Large intestine (tissue), 12 donors: ENCODE measurements at places on chromosomes 16 and 17. TPM values are rescaled to one million over a fixed set of nuclear protein-coding genes. Genes with fewer than 3 reads are reported as not detected.

Gene ATP1B2
- polyA plus RNA-seq: 4.8 TPM

GRCh38 chr17:2090210-2090641 is 35.3 kb downstream of the HIC1 start:
- no peak for DNase-seq

Gene PRSS22
- polyA plus RNA-seq: 0.63 TPM

GRCh38 chr16:280552-280951 is at the start of gene ARHGDIG:
Gene ARHGDIG, plus strand, starts transcription at chr16:280591. Its CDS starts 90 bp downstream, at chr16:280681.
- no peak for DNase-seq

- DNase-seq: no peak
Measured at GRCh38 chr16:72399811-72400210, 227.9 kb upstream of the PMFBP1 start.

Gene FOXJ1
- 1.2 TPM for polyA plus RNA-seq

GRCh38 chr17:64091571-64091970 is 38.4 kb downstream of the ERN1 start:
- no peak for DNase-seq

Gene HSD11B2
- polyA plus RNA-seq: 5.8 TPM

- no peak for DNase-seq
Measured at GRCh38 chr16:73506568-73507056, 458.7 kb upstream of the ZFHX3 start.

- no peak for DNase-seq
Measured at GRCh38 chr16:48810803-48811453, 200.9 kb upstream of the N4BP1 start.

DNA sequence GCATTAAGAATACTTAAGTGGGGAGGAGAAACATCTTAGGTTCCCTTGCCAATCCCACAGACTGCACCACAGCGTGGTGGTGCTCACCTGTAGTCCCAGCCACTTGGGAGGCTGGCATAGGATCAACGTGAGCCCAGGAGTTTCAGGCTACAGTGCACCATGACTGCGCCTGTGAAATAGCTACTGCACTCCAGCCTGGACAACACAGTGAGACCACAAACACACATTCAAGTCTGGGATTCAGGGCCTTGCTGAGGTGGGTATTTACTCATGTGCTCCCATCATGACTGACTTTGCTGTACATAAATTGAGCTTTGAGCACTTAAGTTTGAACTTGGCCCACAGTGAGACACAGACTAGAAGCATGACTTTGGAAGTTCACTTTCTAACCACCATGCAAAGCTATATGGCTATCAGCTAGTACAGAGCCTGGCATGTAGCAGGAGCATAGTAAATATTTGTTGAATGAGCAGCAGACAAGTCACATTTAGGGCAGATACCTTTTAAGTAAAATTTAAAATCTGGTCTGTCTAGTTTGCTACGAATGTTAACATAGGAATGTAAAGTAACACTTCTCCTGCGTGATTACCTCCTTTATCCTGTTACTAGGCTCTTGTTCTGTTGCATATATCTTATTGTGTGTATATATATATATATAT is 33.5 kb downstream of the CEP95 start:
- DNase-seq: no peak

Gene SLC16A6
- 0.27 TPM for polyA plus RNA-seq

GRCh38 chr17:7579001-7579833 is at the start of gene CD68:
Gene CD68, plus strand, starts transcription at chr17:7579638. Its CDS starts 40 bp downstream, at chr17:7579678.
- peak; percentile 98 for DNase-seq

GRCh38 chr16:67471758-67472384 is 9.1 kb downstream of the ATP6V0D1 start:
- no peak for DNase-seq

DNA sequence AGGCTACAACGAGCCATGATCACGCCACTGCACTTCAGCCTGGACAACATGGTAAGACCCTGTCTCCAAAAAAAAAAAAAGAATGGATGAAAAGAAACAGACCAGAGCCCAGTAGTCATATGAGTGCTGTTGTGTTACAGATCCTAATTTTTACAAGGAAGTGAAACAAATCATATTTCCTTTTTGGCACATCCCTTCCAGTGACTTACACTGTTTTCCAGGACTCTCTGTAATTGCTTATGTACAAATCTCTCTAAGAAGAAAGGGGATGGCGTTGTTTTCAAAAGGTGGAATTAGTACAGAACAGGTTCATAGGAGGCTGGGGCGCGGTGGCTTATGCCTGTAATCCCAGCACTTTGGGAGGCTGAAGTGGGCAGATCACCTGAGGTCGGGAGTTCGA is 19.8 kb upstream of the ZNF594 start:
- DNase-seq: no peak

DNA sequence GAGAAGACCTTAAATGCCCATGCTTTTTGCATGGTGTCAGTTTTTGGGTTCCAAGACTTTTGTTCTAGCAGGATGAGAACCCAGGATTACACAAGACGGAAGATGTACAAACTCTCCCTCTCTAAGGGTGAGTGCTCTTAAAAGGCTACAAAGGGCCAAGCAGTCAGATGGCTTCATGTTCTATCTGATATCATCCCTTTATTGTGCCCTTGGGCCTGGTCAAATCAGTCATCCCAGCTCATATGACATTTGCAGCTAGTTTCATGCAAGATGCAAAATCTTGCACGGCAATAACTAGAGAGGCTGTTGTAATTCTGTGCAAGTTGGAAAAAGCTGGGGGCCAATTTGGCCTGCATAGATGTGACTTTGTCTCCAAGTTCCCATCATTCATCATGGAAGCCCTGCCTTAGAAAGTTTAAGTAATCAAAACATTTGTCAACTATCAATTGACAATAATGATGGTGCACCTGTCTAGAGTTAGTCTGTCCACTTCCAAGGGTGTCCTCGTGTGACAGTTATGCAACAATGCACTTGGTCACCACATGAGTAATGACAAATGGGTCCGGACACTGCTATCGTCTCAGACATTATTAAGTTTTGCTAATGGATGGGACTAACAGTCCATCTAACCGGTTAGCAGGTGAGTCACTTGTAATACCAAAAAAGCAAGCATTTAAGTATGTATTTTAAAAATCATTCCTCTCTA is 58.6 kb upstream of the ZFHX3 start:
- DNase-seq: no peak

- DNase-seq: no peak
Measured at GRCh38 chr16:1401061-1401757, 13.3 kb downstream of the UNKL start.

GRCh38 chr16:85861095-85861825 is 37.7 kb upstream of the IRF8 start:
- DNase-seq: no peak

Gene LGALS9B
- 0.54 TPM for polyA plus RNA-seq

DNA sequence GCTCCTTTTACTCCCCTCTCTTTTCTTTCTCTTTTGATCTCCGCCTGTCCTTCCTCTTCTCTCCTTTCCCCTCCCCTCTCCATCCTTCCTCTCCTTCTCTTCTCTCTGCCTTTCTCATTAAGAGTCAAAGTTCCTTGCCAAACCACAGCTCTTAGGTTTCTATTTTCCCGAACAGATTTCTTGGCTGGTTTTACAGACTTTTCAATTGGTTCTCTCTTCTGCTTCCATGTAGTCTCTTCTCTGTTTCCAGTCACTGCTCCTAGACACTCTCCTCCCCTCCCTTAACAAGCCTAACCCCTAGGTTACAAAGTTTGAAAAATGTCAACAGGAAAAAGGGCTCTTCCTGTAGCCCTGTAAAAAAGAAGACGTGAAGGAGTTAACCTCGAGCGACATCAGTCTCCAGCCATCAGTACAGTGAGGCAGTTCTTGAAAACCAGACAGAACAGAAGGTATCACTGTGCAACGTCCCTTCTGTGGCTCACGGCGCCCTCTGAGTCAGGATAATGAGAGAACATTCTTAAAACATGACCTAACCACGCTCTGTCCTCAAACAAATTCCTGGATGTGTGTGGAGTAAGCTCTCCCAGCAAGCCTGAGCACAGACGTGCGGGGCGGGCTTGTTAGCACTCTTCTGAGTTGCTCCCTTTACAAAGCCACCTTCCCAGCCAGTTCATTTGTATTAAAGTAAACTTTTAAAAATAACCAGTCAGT is 11.6 kb upstream of the MARCHF10 start:
- DNase-seq: peak; percentile 64

DNA sequence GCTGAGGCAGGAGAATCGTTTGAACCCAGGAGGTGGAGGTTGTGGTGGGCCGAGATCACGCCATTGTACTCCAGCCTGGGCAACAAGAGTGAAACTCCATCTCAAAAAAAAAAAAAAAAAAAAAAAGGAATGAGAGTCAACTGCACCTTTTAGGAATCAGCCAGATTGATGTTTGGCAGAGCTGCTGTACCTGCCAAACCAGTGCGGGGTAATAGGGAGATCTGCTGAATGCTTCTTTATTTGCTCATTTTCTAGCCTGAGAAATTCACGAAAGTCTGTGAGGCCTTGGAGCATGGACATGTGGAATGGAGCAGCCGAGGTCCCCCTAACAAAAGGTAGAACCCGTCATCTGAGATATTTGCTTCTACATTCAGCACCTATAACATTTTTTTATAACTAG is 18.4 kb downstream of the OGFOD1 start:
- DNase-seq: no peak

- DNase-seq: no peak
Measured at GRCh38 chr17:48728232-48729231, at the start of gene HOXB13. Gene HOXB13, minus strand, starts transcription at chr17:48728750. Its CDS starts 157 bp downstream, at chr17:48728593.

GRCh38 chr16:88651276-88651988 is 579 bp upstream of the CYBA start:
- DNase-seq: peak; percentile 91

- no peak for DNase-seq
Measured at GRCh38 chr16:53817117-53817755, 113.3 kb downstream of the FTO start.

DNA sequence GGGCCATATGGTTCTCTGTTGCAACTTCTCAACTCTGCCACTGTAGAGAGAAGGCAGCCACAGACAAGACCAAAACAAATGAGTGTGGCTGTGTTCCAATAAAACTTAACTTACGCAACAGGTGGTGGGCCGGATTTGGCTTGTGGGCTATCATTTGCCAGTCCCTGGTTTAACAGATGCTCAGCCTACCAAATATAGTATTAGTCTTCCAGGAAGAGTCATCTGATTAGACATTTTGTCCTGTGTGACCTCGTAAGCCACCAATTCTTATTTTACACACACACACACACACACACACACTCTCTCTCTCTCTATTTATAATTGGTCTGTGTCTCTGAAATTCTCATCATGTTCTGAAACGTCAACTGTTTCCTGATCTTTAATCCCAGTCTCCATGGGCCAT is 245.9 kb downstream of the XYLT1 start:
- DNase-seq: no peak

Gene ALOXE3
- polyA plus RNA-seq: 0.01 TPM

GRCh38 chr16:13448346-13448745 is 471.6 kb upstream of the ERCC4 start:
- no peak for DNase-seq

DNA sequence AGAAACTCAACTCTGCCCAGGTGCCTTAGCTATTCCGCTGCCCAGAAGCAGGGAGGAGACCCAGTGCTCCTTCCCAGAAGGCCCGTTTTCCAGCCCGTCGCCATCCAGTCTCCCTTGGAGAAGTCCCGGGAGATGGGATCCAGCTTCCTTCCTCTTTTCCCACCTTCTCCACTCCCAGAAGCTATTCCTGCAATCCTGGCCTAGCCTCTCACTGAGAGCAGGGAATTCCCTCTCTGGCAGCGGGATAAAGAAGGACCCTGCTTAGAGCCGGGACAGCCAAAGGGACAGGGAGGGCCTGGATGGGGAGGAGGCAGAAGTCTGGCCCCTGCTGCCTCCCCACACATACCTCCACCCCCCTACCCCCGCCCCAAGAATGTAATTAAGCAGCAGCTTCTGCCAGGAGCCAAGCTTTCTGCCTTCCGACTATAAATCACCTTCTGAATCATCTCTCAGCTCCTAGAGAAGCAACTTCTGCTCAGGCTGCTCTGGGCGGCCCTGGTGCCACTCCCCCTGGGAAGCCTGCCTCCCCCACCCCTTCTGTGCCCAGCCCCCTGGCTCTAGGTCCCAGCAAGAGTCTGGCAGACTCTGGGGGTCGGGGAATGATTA is 6.4 kb downstream of the WNT3 start:
- no peak for DNase-seq

Gene KRTAP4-4
- not detected for polyA plus RNA-seq

Gene FGF11
- 1.3 TPM for polyA plus RNA-seq

DNA sequence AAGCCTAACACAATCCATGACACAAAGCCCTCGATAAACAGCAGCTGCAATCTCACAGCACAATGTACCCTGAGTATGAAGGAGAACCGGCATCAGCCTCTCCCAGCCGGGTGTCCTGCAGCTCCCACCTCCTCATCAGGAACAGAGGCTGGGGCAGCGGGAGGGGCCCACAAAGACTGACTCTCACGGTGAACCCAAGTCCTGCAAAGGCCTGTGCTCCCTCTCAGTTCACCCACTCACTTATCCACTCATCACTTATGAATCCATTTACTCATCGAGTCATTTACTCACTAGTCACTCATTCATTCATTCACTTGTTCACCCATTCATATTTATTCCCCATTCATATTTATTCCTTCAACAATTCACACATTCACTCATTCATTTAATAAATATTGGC is 11.6 kb downstream of the ZNF423 start:
- no peak for DNase-seq

GRCh38 chr16:48492133-48492532 is 106.9 kb upstream of the SIAH1 start:
- DNase-seq: no peak

DNA sequence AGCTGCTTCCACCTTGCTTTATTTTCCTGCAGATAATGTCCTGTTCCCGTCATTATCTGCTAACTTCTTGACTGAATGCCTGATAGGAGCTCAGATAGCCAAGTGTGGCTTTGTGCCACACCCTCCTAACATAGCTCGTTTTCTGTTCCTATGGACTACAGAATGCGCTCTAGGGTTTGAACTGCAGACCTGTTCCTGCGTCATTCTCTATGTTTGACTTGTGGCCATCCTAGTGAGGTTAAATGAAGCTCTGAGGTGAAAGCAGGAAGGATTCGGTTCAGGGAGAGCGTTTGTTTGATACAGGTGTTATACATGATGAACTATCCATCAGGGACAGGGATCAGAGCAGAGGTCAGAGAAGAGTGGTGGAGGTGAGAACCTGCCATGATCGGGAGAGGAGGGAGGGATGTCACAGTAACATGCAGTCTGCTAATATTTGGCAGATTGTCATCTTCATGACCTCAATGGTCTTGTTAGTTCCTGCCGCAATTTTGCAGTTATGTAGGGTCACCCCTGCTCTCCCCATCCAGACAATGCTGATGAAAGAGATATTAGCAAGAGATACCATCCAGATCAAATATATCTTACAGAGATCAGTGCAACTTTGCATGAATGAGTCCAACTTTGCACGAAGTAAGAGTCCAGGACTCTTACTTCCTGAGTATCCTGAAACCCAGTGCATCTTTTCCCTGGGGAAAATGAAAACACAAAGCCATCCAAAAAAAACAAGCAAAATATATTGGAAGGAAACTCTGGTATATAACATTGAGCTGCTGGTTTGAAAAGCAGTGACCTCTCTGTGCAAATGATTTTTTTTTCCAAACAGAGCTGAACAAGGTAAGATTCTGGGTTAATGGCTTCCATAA is 32.8 kb downstream of the MPHOSPH6 start:
- DNase-seq: no peak

Gene VPS35
- polyA plus RNA-seq: 158 TPM
